ENCODE measurements at places on chromosomes 16 and 17.

DNA sequence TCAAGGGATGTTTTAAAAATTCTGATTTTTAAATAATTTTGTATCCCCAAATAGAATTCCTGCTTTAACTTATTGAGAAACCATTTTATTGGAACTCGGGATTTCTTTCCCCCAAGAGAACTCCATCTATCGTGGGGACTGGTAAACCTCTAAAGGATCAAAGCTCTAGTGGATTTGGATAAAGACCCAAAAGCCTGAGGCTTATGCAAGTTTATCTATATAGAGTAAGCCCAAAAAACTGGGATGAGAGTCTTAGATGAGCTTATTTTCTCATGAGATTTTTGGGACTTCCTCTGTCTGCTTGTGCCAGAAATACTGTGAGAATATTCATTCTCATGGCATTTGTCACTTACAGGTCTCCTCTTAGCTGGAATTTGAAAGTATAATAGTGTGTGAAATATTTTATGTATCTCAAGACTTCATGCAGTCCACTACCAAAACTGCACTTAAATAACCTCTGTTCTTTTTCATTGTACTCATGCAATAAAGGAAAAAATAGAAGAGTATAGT lies 333.1 kb downstream of the BCAS3 start:
- no peak for DNase-seq

- DNase-seq = no peak
These were observed 17.8 kb downstream of the SPECC1 start for GRCh38 chr17:20026960-20027359.

GRCh38 chr17:81911277-81911961 lies at the start of gene PCYT2:
PCYT2 (minus strand) TSS chr17:81911399; CDS start chr17:81911355, 44 bp downstream.
- peak; percentile 95 for DNase-seq

- peak; percentile 70 for DNase-seq
These were observed 31.4 kb upstream of the PMFBP1 start for GRCh38 chr16:72203401-72203800.

DNA sequence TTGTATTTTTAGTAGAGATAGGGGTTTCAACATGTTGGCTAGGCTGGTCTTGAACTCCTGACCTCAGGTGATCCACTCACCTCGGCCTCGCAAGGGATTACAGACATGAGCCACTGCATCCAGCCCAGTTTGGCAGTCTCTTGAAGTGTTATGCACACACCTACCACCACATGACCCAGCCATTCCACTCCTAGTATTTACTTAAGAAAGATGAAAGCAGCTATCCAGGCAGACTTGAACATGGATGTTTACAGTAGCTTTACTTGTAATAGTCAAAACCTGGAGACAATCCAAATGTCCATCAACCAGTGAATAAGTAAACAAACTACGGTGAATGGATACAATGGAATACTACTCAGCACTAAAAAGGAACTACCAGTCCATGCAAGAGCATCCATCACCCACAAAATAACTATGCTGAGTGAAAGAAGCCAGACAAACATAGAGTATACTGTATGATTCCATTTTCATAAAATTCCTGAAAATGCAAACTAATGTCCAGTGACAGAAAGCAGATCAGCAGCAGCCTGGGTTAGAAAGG lies 37.8 kb upstream of the RASD1 start:
- no peak for DNase-seq

Data from activated CD4-positive, alpha-beta T cell treated with anti-CD3 and anti-CD28 coated beads, Interleukin-2, Interleukin-6, amounts not matched to agents 100 ng/mL and 50 ng/mL, durations not matched to agents 16 hours and 8 hours (primary cell).